Right cardiac atrium (tissue), 5 donors: ENCODE measurements at places on chromosomes 3 and 15. TPM values are rescaled to one million over a fixed set of nuclear protein-coding genes. Genes with fewer than 3 reads are reported as not detected.

- DNase-seq, result no peak
Measured at GRCh38 chr3:115758076-115758763, 134.9 kb downstream of the GAP43 start.

GRCh38 chr15:44101944-44102343 is 93.1 kb downstream of the FRMD5 start:
- DNase-seq, result no peak

GRCh38 chr15:38587214-38587613 is 22.6 kb upstream of the RASGRP1 start:
- DNase-seq, result no peak

DNA sequence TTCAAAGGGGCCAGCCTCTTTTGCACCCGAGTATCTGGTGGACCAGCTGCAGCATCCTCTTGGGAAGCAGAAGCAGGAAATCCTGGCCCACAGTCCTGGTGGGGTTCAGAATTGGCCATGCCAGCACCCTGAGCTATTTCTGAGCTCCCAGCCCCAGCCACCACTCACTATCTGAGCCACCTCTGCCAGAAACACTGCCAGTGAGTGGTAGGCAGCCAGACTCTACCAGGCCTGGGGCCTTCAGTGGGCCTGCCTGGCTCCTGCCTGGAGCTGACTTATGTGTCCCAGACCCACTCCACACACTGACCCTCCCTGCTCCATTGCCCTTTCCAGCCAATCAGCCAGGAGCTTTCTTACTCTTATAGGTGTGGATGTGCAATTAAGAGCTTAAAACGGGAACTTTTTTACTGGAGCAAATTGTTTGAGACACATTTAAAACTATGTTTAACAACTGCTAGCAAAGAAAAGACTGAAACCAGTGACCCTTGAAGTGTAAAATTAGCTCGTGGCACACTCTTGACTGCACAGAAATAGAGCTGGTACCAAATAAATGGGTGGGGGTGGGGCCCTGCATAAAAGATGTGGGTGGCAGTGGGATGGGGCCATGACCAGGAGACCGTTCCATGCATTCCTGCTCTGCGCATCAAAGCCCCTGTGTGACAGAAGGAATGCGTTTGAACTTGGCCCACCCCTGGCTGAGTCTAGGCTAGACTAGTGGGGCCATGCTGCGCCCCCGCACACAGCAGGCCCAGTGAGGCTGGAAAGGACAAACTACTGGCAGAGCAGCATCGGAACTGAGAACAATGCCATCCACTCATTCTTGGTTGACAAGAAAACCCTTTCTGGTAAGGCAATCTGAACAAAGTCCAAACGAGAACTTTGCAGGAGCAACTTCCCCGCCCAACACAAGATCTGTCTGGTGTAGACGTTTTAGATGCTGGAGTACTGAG is 48.0 kb downstream of the CTNNB1 start:
- no peak for DNase-seq

- no peak for DNase-seq
Measured at GRCh38 chr15:25799906-25800700, 63.0 kb downstream of the ATP10A start.

DNA sequence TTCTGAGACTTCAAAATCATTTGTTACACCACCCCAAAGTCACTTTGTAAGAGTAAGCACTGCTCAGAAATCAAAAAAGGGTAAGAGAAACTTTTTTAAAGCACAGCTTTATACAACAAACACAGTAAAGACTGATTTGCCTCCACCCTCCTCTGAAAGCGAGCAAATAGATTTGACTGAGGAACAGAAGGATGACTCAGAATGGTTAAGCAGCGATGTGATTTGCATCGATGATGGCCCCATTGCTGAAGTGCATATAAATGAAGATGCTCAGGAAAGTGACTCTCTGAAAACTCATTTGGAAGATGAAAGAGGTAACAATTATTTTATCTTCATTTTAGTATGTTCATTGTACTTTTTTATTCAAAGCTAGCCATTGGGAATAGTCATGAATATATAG is 32.6 kb downstream of the BLM start:
- DNase-seq, result no peak

GRCh38 chr3:131608296-131608695 is 105.5 kb upstream of the MRPL3 start:
- DNase-seq, result no peak

- DNase-seq, result peak; percentile 61
Measured at GRCh38 chr3:196969134-196969659, 564 bp upstream of the PIGZ start.

DNA sequence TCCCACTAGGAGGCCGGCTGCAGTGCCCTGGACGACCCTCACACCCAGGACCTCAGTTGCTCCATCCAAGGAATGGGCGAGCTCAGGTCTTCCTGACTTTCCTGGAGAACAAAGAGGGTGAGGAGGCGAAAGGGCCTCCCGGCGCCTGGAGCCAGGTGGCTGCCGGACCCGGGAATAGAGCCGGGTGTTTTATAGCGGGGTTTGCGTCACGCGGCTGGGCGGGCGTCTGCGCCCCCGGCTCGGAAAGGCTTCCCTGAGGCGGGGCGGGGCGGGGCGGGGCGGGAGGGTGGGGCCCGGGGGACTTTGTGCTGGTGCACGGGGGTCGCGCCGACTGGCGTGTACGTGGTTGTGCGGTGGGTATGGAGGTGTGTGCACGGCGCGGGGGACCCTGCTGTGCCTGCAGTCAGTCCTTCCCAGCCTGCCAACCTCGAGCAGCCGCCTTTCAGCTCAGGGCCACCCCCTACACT is 4.6 kb upstream of the PRKCD start:
- no peak for DNase-seq

- DNase-seq, result no peak
Measured at GRCh38 chr3:55059027-55059629, 131.3 kb upstream of the LRTM1 start.

GRCh38 chr3:94525043-94525442 is 462.2 kb downstream of the NSUN3 start:
- peak; percentile 39 for DNase-seq

GRCh38 chr3:16113704-16114103 is 60.8 kb upstream of the GALNT15 start:
- no peak for DNase-seq

DNA sequence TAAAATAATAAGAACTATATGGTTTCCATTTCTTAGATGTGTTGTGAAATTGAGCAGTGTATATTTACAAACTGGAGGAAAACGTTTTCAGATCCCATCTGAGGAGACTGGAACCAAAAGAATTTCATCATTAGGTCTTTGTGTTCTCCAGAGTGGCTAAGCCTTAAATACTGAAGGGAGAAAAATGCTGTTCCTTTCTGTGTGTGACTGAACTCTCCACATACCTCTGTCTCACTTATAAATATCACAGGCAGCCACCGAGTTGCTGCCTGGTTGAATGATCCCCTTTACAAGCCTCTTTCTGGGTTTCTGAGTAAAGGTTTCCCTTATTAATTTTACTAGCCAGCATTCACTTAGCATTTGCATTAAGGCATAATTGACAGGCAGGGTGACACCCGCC is 913.9 kb upstream of the NR2F2 start:
- DNase-seq, result no peak

- DNase-seq, result no peak
Measured at GRCh38 chr3:50050361-50050760, 38.4 kb upstream of the RBM5 start.

DNA sequence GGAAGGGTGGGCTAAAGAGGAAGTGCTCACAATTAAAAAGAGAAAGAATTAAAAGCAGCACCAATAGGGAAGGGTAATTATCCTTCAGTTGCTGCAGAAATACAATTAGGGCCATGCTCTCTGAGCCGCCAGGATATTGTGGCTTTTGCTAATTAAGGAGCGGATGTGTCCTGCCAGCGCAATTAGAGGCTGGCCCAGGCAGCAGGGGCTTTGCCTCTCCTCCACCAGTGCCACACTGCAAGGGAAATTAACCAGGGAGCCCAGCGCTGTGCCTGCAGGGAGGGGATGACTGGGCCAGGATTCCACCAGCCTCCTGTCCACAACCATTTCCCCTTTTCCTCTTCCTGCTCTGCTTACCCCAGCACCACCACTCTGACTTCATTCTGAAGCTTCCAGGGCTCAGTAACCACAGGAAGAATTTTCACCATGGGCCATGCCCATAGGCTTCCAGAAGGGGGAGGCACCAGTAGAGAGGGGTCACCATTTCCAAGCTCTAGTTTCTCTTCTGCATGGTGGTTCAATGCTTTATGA is 10.4 kb upstream of the AEN start:
- DNase-seq, result no peak

GRCh38 chr15:29312387-29312786 is 42.8 kb upstream of the NSMCE3 start:
- no peak for DNase-seq

DNA sequence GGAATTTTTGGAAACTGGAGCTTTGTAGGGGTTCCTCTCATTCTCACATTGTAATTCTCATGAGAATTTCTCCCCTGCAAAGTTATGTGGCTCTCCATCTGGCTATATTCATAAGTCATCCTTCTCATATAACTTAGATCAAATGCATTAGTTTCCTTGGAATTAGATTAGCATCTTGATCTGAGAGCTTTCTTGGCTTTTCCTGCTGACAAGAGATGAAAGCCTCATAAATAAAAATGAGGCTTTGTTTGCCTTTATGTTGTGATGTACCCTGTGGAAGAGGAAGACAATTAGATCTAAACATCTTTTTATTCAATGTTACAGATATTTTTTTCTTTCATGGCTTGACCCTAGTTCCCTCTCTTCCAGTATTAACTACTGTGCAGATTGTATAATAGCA is 165.4 kb upstream of the ZPLD1 start:
- no peak for DNase-seq

DNA sequence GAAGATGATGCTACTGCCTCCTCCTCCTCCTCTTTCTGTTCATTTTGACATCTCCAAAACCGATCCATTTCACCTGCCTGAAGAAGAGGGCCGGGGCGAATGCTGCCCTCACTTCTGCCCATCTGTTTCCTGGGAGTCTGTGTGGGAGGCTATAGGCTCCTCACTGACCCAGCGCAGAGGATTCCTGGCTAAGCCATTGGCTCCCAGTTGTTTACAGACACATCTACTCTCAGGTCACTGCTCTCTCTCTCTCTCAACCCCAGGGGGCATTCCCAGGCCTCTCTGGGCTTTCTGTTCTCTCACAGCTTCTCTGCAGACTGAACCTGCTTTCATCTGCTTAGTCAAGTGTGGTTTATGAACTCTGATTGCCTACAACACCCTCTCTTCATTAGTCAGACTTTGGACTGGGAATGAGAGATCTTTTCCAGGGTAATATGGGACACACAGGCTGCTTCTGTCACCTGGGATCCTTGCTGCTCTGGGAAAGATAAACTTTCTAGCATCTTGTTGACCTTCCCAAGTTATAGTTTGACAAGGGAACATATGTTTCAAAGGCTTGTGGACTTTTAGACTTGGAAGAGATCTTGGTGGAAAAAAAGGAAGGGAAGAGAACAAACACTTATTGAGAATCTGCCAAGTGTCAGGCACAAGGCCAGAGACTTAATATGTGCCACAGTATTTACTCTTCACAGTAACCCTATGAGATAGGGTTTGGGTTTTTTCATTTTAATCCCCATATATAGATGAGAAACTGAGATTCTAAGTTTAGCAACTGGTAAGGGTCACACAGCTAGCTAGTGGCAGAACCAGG is 30.2 kb upstream of the USP3 start:
- no peak for DNase-seq

DNA sequence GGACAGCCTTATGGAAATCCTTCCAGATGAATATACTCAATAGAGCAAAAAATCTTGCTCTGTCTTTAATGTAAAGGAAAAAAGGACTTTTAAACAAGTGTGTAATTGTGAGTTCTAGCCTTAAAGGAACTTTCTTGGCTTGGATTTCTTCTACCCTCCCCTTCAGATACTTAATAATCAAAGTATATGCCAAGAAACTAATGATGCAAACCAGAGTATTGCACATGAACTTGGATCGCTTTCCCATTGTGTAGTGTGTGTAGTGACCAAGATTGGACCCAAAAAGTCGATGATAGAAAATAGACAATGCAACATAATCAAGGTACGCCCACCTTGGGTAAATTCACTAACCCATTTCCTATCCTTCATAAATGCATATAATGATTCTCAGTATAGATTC is 123.8 kb downstream of the TIGIT start:
- DNase-seq, result no peak

The CLDN16 gene
- not detected for total RNA-seq

The ADAMTSL3 gene
- 46.9 TPM for total RNA-seq

The CCR3 gene
- not detected for total RNA-seq

The RIOX2 gene
- 12.1 TPM for total RNA-seq

The CGNL1 gene
- total RNA-seq, result 57.0 TPM

The VGLL4 gene
- 51.8 TPM for total RNA-seq

The ECE2 gene
- 2.3 TPM for total RNA-seq

The ATP10A gene
- total RNA-seq, result 2.1 TPM

The RARRES1 gene
- total RNA-seq, result 62.9 TPM

The RTP3 gene
- total RNA-seq, result not detected

The STRA6 gene
- total RNA-seq, result 0.32 TPM

The GOLGA6L4 gene
- 2.9 TPM for total RNA-seq

The KCNH8 gene
- total RNA-seq, result 0.11 TPM

The SLITRK3 gene
- 0.92 TPM for total RNA-seq

The TGM4 gene
- not detected for total RNA-seq

The MESP2 gene
- not detected for total RNA-seq

The THBS1 gene
- 36.5 TPM for total RNA-seq

The SCN11A gene
- total RNA-seq, result not detected

The MOBP gene
- 0.06 TPM for total RNA-seq

The CCRL2 gene
- 2.3 TPM for total RNA-seq
